ENCODE measurements at places on chromosomes 12 and 14.

DNA sequence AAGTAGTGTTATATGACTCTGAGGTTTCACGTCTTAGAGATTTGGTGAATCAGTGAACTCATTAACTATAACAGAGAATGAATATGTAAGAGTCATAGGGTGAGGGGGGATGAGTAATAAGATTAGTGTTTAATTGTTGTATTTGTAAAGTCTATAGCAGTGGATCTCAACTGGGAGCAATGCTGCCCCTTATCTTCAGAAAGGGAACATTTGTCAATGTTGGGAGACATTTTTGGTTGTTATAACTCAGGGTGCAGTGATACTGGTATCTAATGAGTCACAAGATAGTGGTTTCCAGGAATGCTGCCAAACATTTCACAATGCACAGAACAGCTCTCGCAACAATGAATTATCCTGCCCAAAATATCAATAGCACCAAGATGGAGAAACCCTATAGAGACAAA lies 1193.7 kb downstream of the GALC start:
- no peak for DNase-seq

- no peak for DNase-seq
Observed at GRCh38 chr14:93925374-93925895, 1.7 kb upstream of the FAM181A start.

GRCh38 chr12:131692431-131692830 lies 18.5 kb upstream of the SFSWAP start:
- no peak for DNase-seq

GRCh38 chr12:129844662-129845220 lies 59.1 kb downstream of the TMEM132D start:
- DNase-seq = no peak

DNA sequence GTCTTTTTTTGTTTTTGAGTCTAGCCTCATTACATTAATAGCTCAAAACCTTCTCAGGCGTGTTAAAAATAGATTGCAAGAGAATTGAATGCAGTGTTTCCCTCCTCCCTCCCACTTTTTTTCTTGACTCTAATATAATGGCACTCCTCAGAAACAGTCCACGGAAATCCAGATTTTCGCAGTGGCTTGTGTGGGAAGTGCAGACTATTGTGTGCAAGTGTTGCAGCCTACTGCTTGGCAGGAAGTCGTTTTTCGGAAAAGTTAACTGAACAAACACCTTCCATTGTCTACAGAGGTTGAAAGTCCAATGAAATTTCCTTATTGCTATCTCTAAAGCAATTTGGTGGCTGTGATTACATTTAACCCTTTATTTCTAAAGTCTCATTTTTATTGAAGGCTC lies 147.9 kb upstream of the E2F7 start:
- no peak for DNase-seq

DNA sequence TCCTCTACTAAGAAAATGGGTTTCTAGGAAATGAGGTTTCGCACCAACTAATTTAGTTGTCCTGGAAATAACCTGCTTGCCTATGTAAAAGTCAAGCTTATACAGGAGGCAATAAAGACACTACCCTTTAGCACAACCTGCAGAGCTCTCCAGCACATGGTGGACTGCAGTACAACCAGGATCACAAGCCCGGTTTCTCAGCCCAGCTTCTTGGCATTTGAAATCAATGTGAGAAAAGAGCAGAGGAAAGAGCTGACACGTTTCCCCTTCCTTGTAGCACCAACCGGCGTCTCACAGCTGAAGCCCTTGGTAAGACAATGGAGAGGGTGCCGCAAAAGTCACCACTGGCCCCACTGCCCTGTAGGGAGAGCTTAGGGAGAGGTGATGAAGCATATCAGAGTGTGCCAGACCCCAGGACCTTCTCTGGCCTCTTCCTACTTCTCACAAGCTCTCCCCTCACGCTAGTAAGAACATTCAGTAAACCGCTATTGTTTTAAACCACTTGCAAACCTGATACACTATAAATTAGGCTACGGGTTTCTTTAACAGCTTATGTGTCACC lies 8.6 kb downstream of the SPTLC2 start:
- no peak for DNase-seq

DNA sequence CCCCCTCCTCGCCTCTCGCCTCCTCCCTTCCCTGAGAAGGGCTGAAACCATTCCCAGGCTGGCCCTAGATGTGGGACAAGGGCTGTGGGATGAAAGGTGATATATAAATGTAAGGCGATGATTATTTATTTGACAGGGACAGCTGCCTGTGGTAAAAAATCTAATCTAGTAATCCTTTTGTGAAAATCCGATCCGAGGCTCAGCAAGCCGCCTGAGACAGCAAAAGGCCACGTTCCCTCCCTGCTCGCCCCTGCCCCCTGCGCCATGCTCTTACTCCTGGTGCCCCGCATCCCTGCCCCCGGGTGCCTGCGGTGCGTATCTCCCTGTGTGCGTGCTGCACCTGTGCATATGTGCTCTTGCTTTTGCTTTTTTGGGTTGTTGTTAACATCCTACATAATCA lies 65.2 kb downstream of the TSPAN9 start:
- DNase-seq = no peak

- DNase-seq = no peak
Observed at GRCh38 chr14:35365130-35366055, 39.2 kb downstream of the NFKBIA start.

- no peak for DNase-seq
Observed at GRCh38 chr14:89296281-89296745, 120.7 kb downstream of the FOXN3 start.

GRCh38 chr14:59117754-59118528 lies 70.5 kb upstream of the DAAM1 start:
- DNase-seq = no peak

GRCh38 chr12:77342253-77342652 lies 276.9 kb upstream of the E2F7 start:
- DNase-seq = no peak

- DNase-seq = no peak
Observed at GRCh38 chr14:76396714-76397187, 20.8 kb downstream of the ESRRB start.

GRCh38 chr14:92247341-92247740 lies 75.6 kb upstream of the SLC24A4 start:
- DNase-seq = no peak

DNA sequence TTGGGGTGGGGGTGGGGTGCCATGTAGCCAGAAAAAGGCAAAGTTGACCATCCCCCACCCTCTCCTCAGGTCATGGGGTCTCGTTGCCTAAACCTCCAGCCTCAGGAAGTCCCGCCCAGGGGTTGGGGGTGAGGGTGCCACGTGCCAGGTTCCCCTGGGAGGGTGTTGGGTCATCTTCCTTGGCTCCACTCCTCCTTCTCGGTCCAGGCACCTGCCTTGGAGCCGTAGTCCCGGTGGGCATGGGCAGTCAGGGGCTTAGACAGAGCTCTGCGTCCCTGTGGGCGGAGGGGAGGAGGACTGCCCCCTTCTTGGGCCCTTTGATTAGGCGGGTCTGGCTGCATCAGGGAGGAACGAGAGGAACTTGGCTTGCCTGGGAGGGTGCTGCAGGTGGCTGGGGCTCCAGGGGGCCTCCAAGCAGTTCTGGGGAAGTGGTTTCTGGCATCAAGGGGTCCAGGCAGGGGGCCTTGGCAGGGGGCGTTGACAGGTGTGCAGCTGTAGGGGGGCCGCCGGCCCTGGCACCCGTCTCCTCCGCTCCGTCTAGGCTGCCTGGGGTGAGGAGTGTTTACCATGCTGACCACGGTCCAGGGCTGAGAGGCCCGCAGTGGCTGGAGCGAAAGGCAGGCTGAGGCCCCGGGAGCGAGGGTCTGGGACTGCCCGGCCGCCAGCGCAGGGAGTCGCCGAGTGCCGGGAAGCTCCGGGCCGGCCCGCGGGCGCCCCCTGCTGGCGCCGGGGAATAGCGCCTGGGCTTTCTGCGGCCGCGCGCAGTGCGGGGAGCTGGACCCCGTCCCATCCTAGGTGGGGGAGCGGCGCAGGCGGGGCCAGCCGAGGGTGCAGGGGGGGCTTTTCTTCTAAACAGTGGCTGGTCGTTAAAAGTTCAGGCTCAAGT lies 7.9 kb downstream of the SETD1B start:
- DNase-seq = peak; percentile 87

GRCh38 chr14:95193081-95193480 lies 35.8 kb upstream of the DICER1 start:
- DNase-seq = no peak

GRCh38 chr12:89540586-89540985 lies 14.7 kb upstream of the POC1B start:
- no peak for DNase-seq

DNA sequence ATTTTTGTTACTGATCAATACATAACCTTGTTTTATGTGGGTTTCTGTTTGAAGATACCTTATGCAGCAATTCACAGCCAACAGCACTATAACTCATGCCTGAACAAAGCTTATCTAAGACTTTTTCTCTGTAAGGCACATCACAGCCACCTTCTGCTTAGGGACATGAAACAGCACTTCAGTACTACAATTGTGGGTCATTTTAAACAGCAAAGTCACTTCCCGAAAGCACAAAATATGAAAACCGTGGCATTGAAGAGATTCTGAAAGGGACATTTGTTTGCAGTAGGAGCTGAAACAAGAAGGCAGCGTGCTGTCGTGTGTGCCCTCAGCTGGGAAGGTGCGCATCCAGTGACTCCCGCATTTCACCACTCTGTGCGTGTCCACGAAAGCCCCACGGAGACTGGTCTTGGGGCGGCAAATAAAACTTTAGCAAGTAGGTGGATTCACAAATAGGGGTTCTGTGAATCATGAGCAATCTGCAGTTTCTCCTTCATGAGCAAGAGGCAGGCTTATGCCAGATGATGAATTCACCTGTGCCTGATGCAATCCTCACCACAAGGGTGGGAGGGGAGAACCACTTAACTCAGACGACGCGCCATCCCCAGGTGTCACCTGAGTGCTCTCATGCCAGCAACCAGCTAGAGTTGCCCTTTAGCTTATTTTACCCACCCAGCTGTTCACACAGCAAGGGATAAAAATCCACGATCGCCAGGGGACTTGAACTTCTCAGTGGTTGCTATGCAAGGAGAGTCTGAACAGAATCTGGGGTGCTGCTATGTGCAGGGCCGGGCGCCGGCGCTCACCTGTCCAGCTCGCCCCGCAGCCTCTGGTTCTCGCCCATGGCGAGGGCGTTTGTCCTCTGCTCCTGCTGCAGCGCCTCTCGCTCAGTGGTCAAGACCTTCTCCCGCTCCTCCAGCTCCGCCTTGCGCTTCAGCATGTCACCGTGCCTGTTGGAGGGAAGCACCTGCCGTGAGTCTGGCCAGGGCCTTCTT lies 54.9 kb upstream of the GPR68 start:
- DNase-seq = no peak

- DNase-seq = no peak
Observed at GRCh38 chr14:24390701-24391468, 7.9 kb upstream of the NYNRIN start.

GRCh38 chr14:68885226-68886108 lies 92.6 kb upstream of the ZFP36L1 start:
- no peak for DNase-seq

- no peak for DNase-seq
Observed at GRCh38 chr14:76320486-76320885, 55.5 kb upstream of the ESRRB start.

- no peak for DNase-seq
Observed at GRCh38 chr14:69852531-69853321, 26.5 kb upstream of the SMOC1 start.

GRCh38 chr12:6701078-6701768 lies 608 bp upstream of the PIANP start:
- DNase-seq = no peak

DNA sequence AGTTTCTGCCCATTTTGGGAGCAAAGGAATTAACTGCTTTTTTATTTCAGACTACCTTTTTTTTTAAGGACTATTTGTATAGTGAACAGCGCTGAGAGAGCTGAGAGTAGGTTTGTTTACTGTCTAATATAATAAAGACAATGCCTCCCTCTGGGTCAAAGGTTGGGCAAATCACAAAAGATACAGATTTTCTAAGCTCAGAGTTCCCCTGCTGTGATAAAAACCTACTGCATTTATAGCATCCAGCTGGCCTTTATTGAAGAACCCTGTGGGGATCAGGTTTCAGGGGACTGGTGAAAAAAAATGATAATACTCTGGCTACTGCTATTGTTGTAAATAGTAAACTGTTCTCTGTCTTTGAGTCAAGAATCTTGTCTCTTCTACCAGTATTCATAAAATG lies 28.7 kb downstream of the CCDC59 start:
- DNase-seq = no peak

DNA sequence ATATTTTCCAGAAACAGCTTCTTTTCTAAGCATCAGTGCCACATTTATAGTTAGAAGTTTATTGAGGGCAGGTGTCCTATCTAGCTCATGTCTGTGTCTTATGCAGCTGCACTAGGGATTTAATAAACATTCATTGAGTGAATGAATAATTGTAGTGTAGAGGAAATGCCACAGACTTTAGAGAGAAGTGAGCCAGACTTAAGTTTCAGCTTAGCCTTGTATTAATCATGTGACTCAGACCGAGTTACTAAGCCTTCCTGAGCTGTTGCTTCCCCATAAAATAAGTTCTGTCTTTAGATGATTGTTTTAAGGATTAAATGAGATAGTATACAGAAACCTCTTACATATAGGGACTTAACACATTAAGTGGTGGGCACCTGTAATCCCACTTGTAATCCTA lies 236.1 kb upstream of the DDHD1 start:
- DNase-seq = no peak

GRCh38 chr12:52655251-52655650 lies 3.2 kb upstream of the KRT2 start:
- DNase-seq = no peak

DNA sequence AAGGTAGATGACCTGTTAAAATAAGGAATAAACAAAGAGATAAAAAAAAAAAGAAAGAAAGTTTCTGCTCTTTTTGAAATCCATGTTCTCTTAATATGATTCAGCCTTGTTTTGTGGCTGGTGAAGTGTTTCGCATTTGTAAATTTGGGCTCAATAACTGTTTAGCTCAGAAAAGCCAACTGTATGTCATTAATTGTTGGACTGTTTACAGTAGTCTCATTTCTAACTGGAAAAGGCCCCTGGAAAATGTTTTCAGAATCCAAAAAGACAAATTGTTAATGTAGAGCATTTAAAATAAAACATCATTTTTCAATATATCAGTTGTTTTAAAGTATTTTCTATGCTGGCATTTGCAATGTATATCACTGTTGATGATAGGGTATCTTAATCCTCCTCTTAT lies 47.4 kb upstream of the DYRK2 start:
- DNase-seq = no peak

GRCh38 chr12:56601503-56601902 lies 28.6 kb downstream of the BAZ2A start:
- DNase-seq = no peak

DNA sequence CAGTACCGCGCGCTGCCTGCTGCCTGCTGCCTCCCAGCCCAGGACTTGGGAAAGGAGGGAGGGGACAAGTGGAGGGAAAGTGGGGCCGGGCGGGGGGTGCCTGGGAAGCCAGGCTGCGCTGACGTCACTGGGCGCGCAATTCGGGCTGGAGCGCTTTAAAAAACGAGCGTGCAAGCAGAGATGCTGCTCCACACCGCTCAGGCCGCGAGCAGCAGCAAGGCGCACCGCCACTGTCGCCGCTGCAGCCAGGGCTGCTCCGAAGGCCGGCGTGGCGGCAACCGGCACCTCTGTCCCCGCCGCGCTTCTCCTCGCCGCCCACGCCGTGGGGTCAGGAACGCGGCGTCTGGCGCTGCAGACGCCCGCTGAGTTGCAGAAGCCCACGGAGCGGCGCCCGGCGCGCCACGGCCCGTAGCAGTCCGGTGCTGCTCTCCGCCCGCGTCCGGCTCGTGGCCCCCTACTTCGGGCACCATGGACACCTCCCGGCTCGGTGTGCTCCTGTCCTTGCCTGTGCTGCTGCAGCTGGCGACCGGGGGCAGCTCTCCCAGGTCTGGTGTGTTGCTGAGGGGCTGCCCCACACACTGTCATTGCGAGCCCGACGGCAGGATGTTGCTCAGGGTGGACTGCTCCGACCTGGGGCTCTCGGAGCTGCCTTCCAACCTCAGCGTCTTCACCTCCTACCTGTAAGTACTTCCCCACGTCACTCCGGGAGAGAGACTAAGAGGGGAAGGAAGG lies at the start of gene LGR5:
LGR5 (plus strand) TSS at position 186 of the 732 bp plus-strand sequence; CDS start at position 469, 283 bp downstream.
- peak; percentile 72 for DNase-seq

Measured in spinal cord (tissue), 10 donors.